Mesothelial cell of epicardium (in vitro differentiated cells): ENCODE measurements at places on chromosomes 7 and 10.
A peak's percentile ranks its signal among the peaks of the same experiment; 100 is the strongest.

- no peaks in the 10 kb centered on the region for H3K36me3 ChIP-seq
- H3K4me3 ChIP-seq, result no peak overlapping the region
- no peak overlapping the region for H3K27ac ChIP-seq
- DNase-seq, result no peak
Measured at GRCh38 chr10:98273057-98273850, 5.3 kb upstream of the LOXL4 start.

DNA sequence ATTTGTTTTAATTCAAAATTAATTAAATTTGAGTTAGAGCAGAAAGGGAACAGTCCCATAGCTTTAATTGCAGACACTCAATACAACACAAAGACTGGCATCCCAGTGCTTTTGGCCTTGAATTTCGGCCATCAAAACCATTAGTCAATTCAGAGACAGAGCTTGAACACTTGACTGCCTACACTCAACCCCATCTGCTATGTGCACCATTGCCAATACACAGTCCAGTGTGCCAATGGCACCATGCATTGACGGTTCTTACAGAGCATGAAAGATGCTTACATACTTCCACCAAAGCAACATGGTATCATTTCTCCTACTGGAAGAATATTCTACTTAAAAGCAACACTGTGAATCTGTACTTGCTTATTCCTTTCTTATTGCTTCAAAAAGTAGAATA is 43.6 kb upstream of the LRRTM3 start:
- H3K4me3 ChIP-seq, result no peak overlapping the region
- no peak overlapping the region for H3K27ac ChIP-seq
- H3K36me3 ChIP-seq, result no peaks in the 10 kb centered on the region
- peaks cover 3% of the 10 kb centered on the region for H3K27me3 ChIP-seq

DNA sequence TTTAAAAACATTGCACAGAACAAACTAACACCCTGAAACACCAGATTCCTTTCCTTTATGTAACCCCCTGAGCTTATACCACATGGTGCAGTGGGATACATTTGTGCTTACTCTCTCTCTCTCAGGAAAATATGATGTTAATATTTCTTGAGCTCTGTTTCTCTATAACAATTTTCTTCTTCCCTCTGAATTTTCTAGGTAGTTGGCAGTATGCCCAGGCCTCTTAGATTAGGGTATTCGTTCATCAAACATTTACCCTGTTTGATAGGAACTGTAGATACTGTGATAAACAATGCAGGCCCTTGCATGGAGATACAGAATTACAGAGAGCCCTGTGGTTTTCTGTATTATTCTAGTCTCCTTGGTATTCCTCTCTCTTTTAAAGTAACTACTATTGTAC is 567.8 kb downstream of the IPMK start:
- peaks cover 29% of the 10 kb centered on the region for H3K4me1 ChIP-seq
- no peaks in the 10 kb centered on the region for H3K36me3 ChIP-seq
- H3K27ac ChIP-seq, result peak overlapping the region; percentile 80
- no peaks in the 10 kb centered on the region for H3K27me3 ChIP-seq
- DNase-seq, result no peak

GRCh38 chr7:43782768-43783555 is 24.5 kb downstream of the BLVRA start:
- H3K4me3 ChIP-seq, result no peak overlapping the region
- peaks cover 21% of the 10 kb centered on the region for H3K4me1 ChIP-seq
- peaks cover 19% of the 10 kb centered on the region for H3K36me3 ChIP-seq
- DNase-seq, result no peak

- DNase-seq, result no peak
- H3K4me1 ChIP-seq, result peaks cover 10% of the 10 kb centered on the region
- no peak overlapping the region for H3K4me3 ChIP-seq
- H3K27me3 ChIP-seq, result no peaks in the 10 kb centered on the region
- no peak overlapping the region for H3K27ac ChIP-seq
Measured at GRCh38 chr7:70573696-70574095, 558.2 kb upstream of the GALNT17 start.

DNA sequence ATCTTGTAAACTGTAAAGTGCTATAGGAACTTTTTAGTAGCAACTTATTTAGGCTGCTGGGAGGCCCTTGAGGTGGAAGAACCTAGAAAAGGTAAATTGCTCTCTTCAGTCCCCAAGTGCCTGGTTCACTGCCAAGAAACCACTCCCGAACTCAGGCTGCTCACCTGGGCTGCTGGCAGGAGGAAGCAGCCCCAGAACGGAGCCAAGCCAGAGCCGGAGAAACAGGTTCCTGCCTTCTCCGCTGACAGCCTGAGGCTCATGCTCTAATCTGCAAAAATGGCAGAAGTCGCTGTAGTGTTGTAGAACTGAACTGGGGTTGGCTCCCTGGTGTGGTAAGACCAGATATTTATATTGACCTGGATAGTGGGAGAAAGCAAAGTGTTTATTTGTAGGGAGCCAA is 136.0 kb downstream of the CUL2 start:
- H3K27ac ChIP-seq, result peak overlapping the region; percentile 33
- no peak overlapping the region for H3K4me3 ChIP-seq
- peak; percentile 30 for DNase-seq
- H3K36me3 ChIP-seq, result no peaks in the 10 kb centered on the region
- no peaks in the 10 kb centered on the region for H3K27me3 ChIP-seq

DNA sequence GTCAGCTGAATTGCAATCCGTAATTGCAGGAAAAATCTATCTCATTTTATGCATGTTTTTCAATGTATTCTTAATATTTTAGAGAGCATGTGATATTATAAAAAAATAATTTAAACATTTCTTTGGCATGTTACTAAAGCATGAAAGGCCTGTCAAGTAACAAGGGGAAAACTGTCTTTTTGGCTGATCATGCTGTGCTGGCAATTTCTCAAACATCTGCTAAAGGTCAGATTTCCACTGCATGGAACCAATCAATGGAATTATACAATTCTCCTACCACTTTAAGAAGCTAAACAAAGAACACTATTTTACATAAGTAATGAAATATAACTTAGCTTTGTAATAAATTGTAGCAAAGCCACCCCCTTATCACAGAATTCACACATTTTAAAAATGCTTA is 49.4 kb downstream of the JMJD1C start:
- DNase-seq, result no peak
- no peak overlapping the region for H3K4me3 ChIP-seq
- H3K27ac ChIP-seq, result no peak overlapping the region
- H3K36me3 ChIP-seq, result no peaks in the 10 kb centered on the region

DNA sequence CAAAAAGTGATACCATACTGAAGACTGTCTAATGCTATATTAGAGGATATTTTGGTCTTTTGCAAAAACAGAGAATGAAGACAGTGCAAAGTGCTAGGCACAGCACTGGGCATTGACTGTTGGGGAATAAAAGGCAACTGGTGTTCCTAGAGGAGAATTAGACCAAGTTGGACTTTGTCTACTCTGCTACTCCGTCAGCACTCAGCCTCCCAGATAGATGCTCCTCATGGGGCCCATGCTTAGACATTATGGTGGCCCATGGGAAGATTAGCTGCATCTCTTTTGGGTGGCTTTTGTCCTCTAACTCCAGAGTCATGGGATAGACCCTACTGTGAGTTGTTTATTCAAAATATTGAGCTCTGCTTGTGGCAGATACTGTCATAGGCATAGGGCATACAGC is 113.5 kb downstream of the RBM20 start:
- DNase-seq, result no peak
- peaks cover 6% of the 10 kb centered on the region for H3K36me3 ChIP-seq
- no peak overlapping the region for H3K27ac ChIP-seq
- H3K4me1 ChIP-seq, result peaks cover 3% of the 10 kb centered on the region
- no peak overlapping the region for H3K4me3 ChIP-seq

- H3K27me3 ChIP-seq, result peaks cover 12% of the 10 kb centered on the region
- no peaks in the 10 kb centered on the region for H3K36me3 ChIP-seq
- peak overlapping the region; percentile 49 for H3K27ac ChIP-seq
- H3K4me3 ChIP-seq, result no peak overlapping the region
Measured at GRCh38 chr10:120503689-120504088, 46.7 kb downstream of the PLPP4 start.

- DNase-seq, result no peak
- no peak overlapping the region for H3K4me3 ChIP-seq
- peak overlapping the region; percentile 85 for H3K27ac ChIP-seq
- H3K27me3 ChIP-seq, result no peaks in the 10 kb centered on the region
- peaks cover 14% of the 10 kb centered on the region for H3K4me1 ChIP-seq
Measured at GRCh38 chr7:5497295-5498103, 73.9 kb upstream of the TNRC18 start.
